Activated CD4-positive, alpha-beta T cell treated with anti-CD3 and anti-CD28 coated beads for 4 hours (primary cell): ENCODE measurements at places on chromosomes 12 and 14.

DNA sequence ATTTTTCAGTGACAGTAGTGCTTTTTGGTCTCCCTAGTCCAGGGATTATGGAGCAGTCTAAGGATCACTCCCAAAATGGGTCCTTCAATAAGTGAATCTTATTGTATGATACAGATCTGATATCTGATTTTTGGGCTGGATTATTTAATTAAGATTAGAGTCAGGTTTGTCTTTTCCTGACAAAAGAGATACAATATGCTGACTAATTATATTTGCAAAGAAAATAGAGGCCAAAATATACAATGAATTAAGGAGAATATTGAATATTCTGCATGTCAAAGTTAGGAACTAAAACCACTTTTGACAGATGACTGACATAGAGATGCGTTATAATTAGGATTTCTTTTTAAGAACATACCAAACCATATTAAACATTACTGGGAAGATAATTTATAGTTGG, 175.2 kb downstream of the FOXG1 start:
- no peak for DNase-seq

GRCh38 chr12:69733638-69734037, 5.0 kb upstream of the RAB3IP start:
- no peak for DNase-seq

- no peak for DNase-seq
Measured at GRCh38 chr14:66119606-66120231, 366.5 kb upstream of the CCDC196 start.

GRCh38 chr14:101006008-101006407, 102.5 kb upstream of the RTL1 start:
- DNase-seq, result no peak

- no peak for DNase-seq
Measured at GRCh38 chr12:15982471-15982870, 71.3 kb downstream of the DERA start.

DNA sequence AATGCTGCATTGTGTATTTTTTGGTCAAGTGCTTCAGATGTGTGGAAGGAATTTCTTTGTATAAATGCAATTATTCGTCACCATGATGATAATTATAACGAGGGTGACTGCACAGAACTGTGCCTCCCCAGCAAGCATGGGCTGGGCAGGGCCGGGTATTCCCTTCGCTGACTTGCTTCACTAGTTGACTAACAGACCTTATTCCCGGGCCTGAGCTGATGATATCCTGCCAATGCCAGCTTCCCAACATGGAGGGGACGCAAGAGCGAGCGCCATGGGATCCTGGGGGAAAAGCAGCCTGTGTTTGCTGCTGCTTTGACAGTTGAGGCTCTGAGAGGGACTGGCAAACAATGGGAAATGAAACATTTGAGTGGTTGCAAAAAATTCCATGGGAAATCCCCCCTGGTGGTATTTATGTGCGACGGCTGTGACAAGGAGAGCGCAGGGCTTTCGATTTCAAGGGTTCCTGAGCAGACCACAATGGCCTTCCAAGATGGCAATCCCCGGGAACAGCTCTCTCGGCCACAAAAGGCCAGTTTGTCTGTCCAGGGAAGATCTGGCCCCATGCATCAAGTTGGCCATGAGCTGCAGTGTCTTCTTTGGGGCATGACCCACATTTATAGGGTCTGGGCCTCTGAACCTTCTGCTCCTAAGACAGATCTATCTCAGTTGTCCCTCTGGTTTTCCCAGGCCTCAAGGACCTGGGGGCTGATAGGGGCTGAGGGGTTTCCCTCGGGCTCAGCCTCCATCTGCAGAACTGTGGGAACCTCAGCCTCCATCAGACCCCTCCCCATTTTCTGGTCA, 21.9 kb upstream of the MAP1LC3B2 start:
- no peak for DNase-seq

DNA sequence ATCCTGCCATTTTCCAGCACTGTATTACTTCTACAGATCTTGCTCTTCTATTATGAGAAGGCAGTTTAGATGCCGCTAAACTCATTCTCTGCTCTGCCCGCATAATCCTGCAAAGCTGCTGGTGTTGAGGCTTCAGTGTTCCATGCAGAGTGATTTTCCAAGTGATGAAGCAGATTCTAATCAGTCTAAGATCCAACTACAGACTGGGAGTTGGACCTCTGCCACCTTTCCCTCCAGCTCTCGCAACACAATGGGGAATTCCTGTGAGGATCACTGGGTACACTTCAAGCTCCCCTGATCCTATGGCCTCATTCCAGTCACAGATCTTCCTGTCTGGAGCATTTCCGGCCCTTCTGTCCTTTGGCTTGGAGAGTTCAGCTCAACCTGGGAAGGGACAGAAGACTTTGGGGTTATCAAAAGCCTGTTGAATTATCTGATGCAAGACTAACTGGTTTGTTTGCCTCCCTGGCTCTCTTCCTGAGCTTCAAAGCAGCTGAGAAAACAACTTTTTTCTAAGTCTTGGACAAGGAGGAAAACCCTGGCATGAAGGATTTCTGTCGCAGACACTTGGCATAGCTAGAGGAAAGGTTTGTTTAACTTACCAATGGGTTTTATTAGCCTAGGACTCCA, 333.9 kb downstream of the ZFP36L1 start:
- no peak for DNase-seq
